Occipital lobe (tissue), 3 donors: ENCODE measurements at places on chromosomes 2 and 18.
A peak's percentile ranks its signal among the peaks of the same experiment; 100 is the strongest.

DNA sequence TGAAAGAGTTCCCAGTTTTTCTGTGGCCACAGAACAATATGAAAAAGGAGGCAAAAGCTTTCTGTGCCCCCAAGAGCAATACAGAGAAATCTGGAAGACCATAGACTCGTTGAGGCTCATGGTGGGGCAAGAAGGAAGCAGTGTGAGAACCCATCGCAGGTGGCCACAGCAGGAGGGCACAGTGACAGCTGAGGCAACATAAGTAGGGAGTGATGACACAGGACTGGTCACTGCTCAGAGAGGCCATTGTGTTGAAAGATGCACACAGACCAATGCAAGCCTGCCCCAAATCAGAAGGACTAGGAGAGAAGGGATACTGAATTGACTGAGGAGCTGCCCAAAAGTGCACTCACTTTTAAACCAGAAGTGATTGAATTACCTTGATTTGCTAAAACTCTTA is 483.6 kb downstream of the EPHA4 start:
- no peak for DNase-seq

- no peak for DNase-seq
Observed at GRCh38 chr2:172674034-172674967, 61.3 kb upstream of the RAPGEF4 start.

GRCh38 chr2:176967911-176968450 is 244.6 kb upstream of the HNRNPA3 start:
- no peak for DNase-seq

GRCh38 chr18:12288403-12288755 is 19.7 kb upstream of the TUBB6 start:
- no peak for DNase-seq

GRCh38 chr2:11646530-11646929 is 23.5 kb downstream of the NTSR2 start:
- DNase-seq = no peak

GRCh38 chr2:2777876-2778275 is 446.8 kb upstream of the MYT1L start:
- no peak for DNase-seq

DNA sequence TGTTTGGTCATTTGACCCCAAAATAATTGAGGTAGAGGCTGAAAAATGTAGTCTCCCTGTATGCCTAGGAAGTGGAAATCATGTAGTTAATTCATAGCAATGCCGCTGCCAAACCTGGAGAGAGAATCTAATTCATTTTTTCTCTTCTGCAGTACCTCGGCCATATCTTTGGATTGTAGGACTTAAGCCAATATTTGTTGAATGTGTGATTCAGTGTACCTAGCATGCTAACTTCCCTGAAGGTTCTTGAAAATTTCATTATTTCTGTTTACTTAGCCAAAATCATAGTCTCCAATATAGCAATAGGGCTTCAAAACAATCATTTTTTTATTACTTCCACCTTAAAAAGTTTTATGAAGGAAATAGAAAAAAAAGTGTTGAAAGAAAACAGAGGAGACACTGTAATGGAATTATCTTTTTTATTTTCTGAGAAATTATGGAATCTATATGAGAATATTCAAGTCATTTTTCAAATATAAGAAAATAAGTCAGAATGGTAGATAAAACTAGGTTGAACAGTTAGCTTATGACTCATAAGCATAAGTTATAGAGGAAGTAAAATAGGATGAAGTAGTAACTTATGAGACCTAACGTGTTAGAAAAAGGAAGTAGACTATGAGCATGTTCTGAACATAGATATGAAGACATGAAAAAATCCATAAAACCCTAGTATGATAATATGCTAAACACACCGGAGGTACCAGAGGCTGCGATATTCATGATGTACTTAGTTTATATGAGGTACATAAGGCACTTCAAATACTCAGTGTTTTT is 35.2 kb upstream of the CDH19 start:
- no peak for DNase-seq

DNA sequence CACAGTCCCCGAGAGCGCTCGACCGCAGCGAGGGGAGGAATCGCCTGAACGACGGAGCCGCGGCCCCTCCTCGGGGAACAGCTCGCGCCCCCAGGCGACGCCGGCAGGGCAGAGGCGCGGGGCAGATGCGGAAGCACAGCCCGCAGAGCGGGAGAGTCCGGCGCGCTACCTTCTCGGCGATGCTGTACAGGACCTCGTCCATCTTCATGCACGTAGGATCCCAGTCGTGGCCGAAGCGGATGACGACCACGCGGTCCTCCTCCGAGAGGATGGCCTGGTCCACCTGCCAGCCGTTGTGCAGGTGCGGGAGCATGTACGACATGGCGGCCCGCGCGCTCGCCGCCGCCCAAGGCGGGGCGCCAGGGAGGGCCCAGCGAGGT is 302 bp downstream of the TXNL4A start:
- peak; percentile 65 for DNase-seq

DNA sequence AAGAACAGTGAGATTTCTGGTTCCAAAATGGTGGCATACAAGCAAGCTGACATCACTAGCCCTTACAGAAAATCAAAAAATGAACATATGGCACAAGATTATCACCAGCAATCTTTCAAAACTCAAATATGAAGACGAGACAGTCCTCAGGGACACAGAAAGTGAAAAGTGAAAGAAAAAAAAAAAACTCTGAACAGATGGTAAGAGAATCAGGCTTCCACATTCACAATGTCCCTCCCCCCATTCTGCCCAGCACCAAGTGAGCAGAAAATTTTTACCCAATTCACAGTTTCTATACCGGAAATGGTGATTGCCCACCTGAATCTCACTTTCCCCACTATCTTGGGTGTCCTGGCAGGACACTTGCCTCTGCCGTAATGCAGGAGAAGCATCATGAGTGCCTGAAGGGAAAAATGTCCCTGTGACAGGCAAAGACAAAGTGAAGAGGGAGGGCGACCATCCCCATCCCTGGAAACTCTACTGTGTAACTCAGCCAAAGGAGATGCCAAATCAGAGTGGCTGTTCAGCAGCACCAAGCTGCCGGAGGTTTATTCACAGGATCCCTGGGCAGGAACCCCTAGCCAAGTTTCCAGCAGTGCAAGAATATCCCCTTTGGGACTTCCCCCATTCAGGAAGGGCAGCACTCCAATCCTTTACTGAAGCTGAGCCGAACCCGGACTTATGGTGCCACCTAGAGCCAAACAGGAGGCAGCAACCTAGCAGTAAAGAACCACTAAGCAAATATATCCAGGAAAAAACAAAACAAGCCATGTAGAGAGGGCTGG is 312.2 kb downstream of the LRATD1 start:
- no peak for DNase-seq

GRCh38 chr2:26020231-26020640 is 13.6 kb upstream of the RAB10 start:
- DNase-seq = no peak

DNA sequence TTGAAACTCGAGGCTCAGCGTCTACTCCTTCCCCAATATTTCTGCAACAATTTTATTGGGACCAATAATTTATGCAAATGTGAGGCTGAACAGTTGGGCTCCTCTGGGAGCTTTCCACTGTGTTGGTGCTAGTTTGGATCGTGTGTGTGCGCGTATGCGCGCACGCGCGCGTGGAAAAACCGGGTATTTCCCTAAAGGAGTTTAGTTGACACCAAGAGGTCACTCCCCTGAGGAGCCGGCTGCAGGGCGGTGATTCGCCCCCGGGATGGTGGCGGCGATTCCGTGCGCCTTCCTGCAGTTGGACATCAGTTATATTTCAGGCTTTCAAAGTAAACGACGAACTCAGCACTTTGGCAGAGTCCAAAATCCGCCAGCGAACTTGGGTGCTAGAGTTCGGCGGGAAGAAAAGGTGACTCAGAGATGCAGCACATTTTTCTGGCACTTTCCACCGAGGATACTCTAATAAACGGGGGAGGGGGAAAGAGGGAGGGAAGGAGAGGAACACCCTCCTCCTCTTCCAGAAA is 186.5 kb upstream of the FANCL start:
- peak; percentile 51 for DNase-seq

GRCh38 chr2:3793249-3793648 is 89.9 kb downstream of the DCDC2C start:
- DNase-seq = no peak

GRCh38 chr2:237167934-237168333 is 82.2 kb downstream of the COPS8 start:
- DNase-seq = no peak

- DNase-seq = no peak
Observed at GRCh38 chr2:85511008-85511811, 27.8 kb upstream of the MAT2A start.

- DNase-seq = no peak
Observed at GRCh38 chr2:196442211-196442610, 197.3 kb upstream of the CCDC150 start.

DNA sequence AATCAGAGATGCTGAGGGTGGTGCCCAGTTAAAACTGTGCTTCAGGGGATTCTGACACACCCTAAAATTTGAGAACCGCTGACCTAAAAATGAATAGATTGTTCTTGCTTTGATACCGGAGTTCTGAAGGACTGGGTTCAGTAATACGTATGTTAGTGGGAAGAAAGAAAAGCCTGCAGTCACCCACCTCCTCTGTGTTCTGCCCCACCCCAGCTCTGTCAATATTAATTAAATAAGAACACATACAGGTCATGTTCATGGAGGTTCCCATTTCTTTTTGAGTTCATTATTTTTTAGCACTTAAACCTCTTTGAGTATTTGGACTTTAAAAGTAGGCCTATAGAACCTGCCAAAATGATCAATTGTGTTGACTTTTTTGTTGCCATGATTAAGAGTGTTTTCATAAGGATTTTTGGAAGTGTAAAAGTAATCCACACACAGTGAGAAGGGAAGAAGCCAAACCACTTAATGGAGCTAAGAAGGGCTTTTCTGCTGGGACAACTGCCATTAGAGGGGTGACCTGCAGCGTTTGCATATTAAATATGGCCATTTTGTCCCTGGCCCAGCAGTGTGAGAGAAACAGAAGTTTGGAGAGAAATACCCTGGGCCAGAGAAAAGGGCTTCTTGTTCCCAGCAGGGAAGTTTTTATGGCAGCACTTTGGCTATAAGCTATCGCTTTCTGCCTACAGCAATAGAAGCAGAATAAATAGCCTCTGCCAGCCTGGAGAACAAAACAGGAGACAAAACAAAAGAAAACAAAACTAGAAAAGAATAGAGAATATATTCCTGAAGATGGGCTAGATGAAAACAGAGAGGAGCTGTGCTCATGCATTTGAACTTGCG is 80.7 kb upstream of the RNF152 start:
- DNase-seq = no peak

DNA sequence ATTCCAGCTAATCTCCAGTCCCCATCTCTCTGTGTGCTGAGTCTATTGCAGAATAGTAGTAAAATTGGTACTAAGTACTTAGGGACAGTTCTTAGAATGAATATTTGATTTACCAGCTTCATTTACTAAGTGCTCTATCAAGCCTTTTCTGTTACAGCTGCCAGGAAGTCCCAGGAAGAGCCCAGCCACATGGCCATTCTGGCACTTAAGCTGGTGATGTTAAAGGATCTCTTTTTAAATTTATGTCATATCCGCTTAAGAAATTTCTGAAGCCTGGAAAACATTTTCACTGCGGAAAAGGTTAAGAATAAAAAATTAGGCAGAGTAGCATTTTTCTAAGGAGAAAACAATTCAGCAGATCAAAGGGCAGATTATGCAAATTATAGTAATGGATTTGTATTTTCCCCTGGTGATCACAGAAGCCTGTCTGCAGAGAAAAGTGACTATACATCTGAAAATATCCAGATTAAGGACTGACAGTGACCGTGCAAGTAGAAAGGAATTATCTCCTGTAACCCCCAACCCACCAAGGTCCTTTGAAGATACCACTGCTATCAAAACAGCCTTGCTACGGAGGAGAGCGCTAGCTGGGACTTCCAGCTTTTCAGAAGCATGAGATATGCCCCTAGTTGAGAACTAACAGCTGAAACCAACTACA is 260.8 kb downstream of the SH3BP4 start:
- DNase-seq = no peak

- DNase-seq = no peak
Observed at GRCh38 chr2:23327887-23328286, 57.1 kb upstream of the KLHL29 start.

- no peak for DNase-seq
Observed at GRCh38 chr2:168912466-168912865, 11.4 kb downstream of the G6PC2 start.

DNA sequence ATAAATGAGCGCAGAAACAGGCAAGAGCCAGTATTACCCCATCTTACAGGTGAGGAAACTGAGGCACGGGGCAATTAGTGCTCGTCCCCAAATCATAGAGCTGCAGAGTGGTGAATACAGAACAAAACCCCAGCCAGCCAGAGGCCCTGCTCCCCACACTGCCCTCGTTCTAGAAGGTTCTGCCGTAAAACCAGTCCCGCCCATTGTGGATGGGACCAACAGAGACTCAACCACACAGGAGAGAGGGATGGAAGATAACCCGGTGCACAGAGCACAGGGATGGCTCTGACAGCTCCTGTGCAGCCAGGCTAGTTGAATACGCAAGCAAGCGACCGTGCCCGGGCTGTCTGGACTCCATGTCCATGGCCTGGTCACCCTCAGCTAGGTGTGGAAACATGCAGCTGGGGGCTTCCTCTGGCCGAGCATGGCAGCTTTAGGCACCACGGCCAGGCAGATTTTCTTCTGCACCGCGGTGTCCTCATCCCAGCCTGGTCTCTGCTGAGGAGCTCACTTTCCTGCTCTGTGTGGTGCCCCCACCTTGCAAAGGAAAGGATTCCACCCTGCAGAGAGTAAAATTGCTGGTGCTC is 146.4 kb downstream of the TPO start:
- no peak for DNase-seq

DNA sequence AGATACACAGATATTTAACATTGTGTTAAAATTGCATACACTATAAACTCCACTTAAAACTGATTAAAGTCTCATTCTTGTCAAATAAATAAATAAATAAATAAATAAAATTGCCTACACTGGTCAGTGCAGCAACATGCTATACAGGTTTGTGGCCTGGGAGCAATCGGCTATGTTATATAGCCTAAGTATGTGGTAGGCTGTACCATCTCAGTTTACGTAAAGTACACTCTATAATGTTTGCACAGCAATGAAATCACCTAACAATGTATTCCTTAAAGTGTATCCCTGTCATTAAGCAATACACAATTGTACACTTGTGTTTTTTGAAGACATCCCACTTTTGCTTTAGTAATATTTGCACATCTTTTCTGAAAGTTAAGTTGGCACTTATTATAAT is 337.7 kb upstream of the SETBP1 start:
- no peak for DNase-seq

- peak; percentile 3 for DNase-seq
Observed at GRCh38 chr18:45920367-45920766, 46.8 kb downstream of the EPG5 start.

DNA sequence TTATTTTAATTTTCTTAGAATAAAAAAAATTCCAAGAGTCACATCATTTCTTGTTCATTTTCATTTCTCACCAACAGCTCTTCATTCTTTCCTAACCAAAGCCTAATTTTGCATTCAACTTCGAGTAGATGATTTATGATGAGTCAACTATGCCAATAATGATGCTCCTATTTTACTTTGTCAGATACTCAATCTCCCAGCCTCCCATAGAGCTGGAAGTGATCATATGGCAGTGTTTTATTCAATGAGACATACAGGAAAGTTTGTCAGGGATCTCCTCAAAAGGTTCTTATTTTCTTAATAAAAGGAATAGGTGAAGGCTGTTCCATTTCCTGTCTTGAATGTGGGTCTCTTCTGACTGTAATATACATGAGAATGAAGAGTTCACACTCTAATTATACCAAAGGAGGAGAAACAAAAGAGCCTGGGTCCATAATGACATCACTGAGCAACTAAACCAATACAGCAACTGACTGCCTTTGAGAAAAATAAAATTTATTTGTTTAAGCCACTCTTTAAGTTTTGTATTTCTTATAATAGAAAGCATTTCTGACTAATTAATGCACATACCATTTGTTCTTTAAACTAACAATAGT is 231.2 kb upstream of the CYP26B1 start:
- DNase-seq = no peak
